NCI-H526 (cell line): ENCODE measurements at places on chromosomes 16 and 17.

DNA sequence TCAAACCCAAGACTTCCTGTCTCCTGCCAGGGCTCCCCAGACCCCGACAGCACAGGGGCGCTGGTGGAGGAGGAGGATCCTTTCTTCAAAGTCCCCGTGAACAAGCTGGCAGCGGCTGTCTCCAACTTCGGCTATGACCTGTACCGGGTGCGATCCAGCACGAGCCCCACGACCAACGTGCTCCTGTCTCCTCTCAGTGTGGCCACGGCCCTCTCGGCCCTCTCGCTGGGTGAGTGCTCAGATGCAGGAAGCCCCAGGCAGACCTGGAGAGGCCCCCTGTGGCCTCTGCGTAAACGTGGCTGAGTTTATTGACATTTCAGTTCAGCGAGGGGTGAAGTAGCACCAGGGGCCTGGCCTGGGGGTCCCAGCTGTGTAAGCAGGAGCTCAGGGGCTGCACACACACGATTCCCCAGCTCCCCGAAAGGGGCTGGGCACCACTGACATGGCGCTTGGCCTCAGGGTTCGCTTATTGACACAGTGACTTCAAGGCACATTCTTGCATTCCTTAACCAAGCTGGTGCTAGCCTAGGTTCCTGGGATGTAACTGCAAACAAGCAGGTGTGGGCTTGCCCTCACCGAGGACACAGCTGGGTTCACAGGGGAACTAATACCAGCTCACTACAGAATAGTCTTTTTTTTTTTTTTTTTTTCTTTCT is 8.1 kb downstream of the SERPINF1 start:
- peak; percentile 16 for DNase-seq

DNA sequence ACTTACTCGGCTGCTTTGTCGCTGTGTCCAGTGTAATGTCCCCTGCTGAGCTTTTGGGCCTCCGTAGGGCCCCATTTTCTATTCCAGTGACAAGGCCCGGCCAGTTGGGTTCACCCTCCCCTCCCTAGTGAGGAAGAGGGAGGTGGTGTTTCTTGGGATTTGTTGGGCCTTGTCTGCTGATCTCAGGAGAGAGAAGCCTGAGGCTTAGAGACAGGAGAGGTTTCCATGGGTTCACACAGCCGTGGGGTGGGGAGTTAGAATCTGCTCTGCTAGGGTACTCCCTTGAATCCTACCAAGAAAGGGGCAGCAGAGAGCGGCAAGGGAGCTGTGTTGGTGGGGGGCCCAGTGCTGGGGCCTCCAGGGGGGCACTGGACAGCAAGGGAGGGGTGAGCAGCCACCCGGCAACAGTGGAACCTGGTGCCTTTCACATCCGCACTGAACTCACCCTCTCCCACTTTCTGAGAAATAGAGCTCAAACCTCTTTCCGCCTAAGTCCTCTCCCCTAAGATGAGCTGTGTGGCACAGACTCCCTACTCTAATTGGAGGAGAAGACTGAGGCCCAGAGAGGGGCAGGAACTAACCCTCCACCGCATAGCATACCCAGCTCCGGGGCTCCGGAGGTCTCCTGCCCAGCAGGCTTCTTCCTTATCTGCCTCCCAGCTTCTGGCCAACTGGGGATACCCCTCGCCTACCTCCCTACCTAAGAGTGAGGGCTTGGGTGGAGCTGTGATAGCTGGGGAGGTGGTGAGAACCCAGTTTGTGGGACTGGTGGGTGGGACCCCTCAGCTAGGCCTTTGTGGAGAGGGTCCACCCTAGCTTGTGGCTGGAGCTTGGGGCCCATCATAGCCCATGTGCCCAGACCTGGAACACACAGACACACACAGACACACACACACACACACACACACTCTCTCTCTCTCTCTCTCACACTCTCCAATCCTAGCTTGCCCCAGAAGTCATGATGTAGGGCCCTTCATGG is 6.8 kb downstream of the TBKBP1 start:
- DNase-seq: no peak

- DNase-seq: no peak
Measured at GRCh38 chr17:47837401-47838039, 3.6 kb downstream of the SCRN2 start.

DNA sequence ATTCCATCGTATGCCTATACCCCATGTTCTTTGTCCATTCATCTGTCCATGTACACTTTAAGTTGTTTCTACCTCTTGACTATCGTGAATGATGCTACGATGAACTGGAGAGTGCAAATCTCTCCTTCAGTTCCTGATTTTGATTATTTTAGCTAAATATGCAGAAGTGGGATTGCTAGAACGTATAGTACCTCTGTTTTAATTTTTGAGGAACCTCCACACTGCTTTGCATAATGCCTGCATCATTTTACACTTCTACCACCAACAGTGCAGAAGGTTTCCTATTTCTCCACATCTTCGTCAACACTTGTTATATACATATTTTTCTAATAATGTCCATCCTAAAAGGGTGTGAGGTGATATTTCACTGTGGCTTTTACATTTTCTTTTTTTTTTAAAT is 43.9 kb downstream of the SDR42E1 start:
- no peak for DNase-seq

DNA sequence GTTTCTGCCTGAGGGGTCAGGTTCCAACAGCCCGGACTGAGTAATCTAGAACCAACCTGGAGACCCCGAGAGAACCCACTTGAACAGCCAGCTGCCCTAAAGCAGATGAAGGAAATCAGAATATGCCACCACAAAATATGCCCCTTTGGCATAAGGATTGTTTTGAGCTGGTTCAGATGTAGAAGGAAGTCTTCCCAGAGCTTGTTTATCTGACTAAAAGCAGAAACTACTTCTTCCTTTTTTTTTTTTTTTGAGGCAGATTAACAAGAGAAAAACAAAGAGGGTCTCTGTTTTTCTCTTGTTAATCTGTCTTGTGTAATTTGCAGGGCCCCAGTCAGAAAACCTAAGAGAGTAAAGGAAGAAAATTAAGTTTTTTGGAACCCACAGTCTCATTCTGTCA is 53.0 kb downstream of the PECAM1 start:
- DNase-seq: no peak

GRCh38 chr16:68636818-68637217 is 8.3 kb upstream of the CDH3 start:
- no peak for DNase-seq

DNA sequence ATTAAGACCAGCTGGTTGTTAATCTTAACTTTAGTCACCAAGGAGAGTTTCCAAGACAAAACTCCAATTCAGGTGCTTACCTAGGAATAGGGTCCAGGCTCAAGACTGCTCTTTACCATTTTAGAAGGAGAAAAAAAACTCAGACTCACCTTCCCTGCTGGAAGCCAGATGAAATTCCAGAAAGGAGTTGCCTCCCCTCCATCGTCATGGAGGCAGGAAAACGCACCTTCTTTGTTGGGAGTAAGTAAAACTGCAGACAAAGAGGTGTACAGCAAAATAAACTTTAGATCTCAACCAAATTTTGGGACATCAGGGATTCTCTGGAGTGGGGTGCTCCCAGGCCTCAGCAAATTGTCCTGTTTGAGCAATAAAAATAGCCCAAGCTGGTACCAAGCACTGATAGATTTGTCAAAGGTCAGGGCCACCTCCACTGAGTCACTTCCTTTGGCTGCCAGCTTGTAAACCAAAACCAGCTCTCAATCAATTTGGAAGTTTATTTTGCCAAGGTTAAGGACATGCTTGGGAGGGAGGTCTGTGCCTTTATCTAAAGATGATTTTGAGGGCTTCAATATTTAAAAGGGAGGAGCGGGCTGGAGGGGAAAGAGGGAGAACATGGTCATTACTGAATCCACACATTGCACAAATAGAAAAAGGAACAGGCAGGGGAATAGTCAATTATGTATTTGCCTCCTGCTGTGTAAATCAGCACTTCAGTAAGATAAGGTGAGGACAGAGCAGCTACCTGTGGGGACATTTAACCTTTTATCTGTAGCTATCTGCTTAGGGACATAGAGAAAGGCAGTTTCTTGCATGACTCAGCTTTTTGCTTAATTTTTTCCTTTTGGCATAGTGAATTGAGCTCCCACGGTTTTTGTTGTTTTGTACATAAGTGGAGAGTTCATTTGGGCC is 1.5 kb upstream of the ALDH3A2 start:
- no peak for DNase-seq

- DNase-seq: peak; percentile 19
Measured at GRCh38 chr17:69412251-69412671, 2.2 kb upstream of the MAP2K6 start.

DNA sequence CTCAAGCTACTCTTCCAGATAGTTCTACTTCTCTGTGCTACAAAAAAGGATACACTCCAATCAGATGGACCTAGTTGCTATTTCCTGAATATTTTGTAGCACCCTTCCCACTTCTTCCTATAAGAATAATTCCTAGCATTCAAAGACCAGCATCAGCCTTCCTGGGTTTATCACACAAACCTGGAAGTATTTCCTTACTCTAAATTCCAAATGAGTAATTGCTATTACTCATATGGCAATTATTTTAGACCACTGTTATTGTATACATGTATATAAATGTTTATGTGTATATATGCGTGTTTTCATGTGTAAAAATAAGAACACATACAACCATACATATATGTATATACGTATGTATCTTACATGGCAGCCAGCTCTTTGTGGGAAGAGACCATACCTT is 130.6 kb downstream of the MYO1D start:
- no peak for DNase-seq

DNA sequence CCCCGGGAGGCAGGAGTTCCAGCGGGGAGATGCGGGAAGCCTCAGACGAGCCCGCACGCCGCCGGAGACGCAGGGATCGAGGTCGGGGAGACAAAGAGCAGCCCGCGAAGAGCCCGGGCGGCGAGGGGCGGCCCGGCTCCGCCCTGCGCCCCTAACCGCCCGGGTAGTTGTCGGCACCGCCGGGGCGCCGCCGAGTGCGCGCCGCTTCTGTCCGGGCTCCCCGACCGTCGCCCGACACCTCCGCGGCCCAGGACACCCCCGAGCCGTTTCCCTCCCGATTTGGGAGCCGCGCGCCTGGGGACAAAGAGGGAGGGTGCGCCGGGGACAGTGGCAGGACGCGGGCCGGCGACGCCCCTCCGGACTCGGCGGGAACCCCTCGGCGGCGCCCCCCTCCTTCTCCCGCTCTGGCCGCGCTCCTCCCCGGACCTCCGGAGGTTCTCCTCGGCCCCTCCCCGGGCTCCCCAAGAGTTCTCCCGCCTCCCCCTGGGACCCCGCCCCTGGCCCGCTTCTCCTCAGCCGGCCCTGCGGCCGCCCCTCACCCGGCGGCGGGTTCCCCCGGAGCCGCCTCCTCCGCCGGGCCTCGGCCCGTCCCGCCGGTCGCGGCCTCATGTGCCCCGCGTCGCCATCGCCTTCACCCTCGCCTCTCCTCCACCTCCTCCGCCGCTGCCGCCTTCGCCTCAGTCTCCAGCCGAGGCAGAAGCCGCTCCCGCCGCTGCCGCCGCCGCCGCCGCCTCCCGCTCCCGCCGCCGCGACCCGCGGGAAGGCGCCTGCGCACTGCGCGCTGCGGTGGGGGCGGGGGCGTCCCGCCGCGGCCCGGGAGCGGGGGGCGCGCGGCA is at the start of gene GJC1:
GJC1 (minus strand) TSS at position 765 of the 836 bp plus-strand sequence. CDS start 24,470 bp downstream, outside the sequence.
- DNase-seq: peak; percentile 79

DNA sequence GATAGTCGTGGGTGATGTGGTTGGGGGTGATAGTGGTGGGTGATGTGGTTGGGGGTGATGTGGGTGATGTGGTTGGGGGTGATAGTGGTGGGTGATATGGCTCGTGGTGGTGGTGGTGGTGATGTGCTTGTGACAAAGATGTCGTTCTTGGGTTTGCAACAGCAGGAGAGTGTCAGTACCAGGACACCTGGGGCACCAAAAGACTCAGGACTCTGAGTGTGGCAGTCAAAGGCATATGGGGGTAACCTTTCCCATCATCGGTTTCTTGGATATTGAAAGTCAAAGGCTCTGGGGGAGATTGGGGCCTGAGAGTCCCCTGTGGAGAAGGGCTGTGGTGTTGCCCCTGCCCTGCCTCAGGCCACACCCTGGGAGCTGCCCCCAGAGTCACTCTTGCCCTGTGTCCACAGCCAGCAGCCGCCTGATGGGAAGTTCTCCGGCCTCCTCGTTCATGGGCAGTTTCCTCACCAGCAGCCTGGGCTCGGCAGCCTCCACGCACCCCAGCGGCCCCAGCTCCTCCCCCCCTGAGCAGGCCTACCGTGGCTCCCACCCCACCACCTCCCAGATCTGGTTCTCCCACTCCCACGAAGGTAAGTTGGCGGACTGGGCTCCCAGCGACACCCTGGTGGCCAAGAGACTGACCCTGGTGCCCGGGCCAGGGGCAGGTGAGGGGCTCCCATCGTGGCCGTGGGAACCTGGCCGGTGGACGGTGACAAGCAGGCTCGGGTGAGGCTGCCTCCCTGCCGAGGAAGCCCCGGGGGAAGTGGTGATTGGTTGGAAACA is 31.3 kb downstream of the BAHCC1 start:
- DNase-seq: no peak
